ENCODE measurements at places on chromosomes 2 and 18.

DNA sequence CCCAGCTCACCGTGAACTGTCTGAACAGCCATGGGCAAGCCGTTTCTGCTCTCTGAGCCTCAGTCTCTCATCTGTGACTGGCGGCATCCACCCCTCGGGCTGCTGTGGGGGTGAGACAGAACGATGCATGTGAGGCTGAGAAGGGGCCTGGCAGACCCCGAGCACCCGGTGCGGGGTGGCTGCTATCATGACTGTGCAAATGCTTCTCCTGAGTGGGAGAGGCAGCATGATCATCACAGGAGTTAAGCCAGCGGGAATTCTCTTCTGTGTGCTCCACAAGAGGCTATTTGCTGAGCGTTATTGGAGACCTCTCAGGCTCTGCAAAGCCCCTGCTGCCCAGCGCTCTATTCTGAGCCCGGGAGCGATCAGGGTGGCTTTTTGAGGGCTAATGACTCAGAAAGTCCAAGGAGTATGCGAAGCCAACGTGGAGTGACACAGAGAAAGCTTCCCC, 45.8 kb upstream of the ID2 start:
- no peak for DNase-seq

DNA sequence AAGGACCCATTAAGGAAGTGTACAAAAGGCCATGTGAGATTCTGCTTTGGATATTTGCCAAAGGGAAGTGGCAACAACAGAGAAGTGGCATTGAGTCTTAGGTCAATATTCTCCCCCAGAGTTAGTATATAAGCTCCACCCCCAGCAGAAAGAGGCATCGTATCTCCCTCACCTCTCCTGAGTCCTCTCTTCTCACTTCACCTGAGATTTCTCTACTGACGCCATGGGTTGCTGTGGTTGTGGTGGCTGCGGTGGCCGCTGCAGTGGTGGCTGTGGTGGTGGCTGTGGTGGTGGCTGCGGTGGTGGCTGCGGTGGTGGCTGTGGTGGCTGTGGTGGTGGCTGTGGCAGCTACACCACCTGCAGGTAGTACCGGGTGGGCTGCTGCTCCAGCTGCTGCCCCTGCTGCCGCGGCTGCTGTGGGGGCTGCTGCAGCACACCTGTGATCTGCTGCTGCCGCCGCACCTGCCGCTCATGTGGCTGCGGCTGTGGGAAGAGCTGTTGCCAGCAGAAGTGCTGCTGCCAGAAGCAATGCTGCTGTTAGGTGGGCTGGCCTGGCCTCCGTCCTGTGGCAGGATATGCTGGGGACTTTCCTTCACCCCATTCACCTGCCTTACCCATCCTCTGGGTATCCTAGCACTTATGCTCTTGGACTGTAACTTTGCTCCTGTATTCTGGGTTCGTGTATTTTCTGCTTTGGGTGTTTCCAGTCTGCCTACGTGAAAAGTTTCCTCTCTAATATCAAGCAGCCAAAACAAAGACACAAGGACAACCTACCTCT, 5.9 kb downstream of the SCYGR3 start:
- no peak for DNase-seq

DNA sequence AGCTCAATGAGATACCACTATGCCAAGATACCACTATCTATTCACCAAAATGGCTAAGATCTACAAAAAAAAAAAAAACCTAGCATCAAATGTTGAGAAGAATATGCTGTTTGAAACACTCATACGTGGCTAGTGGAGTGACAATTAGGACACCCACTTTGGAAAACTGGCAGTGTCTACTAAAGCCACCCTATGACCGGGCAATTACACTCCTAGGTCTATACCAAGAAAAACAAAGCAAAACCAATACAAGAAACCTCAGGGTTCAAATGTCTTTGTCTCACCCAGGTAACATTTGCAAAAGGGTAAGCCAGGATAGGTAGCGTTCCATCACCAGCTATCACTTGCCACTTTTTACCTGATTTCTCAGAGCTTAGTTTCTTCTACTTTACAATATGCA, 123.6 kb upstream of the CAB39 start:
- DNase-seq, result no peak

GRCh38 chr2:85156153-85156552, 23.0 kb downstream of the TCF7L1 start:
- DNase-seq, result no peak

DNA sequence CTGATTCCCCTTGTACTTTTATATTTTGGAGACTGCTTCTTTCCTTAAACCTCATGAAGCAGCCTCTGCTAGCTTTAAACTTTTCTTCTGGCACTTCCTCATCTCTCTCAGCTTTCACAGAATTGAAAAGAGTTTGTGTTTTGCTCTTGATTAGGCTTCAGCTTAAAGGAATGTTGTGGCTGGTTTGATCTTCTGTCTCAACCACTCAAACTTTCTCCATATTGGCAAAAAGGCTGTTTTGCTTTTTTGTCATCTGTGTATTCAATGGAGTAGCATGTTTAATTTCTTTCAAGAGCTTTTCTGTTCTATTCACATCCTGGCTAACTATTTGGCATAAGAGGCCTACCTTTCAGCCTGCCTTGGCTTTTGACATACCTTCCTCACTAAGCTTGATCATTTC, 36.3 kb upstream of the MSTN start:
- no peak for DNase-seq

DNA sequence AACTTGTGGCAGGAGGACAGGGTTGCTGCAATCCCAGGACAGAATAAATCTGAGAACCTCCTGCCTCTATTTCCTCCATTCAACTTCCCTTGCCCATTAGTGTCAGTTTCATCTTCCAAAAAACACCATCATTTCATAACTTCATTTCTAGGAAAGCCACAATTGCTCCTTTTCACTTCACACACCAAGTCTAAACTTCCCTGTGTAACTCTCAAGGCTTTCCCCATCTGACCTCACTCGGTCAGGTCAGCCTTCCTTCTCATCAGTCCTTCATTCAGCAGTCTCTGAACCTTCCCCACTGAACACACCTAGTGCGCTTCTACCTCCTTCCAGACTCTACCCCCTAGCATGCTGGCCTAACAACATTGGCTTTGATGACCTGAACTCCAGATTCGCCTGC, 35.8 kb downstream of the TCF7L1 start:
- DNase-seq, result no peak

Data from GM12891 (cell line).